T-helper 9 cell (primary cell): ENCODE measurements at places on chromosomes 3 and 15.

- DNase-seq, result no peak
Observed at GRCh38 chr3:158085358-158085757, 20.9 kb downstream of the SHOX2 start.

- DNase-seq, result no peak
Observed at GRCh38 chr3:39287216-39288164, 7.7 kb upstream of the CX3CR1 start.

GRCh38 chr3:9781978-9782603 lies 10.2 kb downstream of the TADA3 start:
- no peak for DNase-seq

DNA sequence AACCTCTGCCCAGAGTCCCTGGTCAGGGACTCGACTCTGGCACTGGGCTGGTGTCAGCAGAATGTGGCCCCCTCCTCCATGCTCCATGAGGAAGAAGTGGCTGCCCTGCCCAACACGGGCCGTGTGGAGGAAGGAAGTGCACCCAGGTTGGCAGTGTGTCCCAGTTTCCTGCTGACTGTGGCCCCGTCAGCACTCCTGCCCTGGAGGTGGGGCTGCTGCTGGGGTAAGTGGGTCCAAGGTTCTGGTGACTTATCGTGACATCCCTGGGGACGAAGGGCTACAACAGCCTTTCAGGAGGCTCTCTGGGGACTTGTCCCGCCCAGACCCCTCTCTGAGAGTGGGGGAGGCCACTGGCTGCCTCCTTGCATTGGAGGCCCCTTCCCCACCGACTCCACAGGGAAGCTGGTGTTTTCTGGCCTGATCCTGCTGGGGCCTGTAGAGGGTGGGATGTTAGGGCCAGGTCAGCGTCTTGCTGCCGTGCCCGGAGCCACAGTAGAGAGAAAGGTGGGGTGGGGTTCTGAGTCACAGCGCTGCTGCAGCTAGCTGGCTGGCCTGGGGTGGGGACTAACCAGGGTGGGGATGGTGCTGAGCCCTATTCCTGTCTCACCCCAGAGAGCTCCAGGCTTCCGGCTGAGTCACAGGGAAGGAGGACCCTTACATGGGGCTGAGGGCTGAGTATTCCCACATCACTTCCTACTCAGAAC lies 10.5 kb downstream of the SEMA4B start:
- no peak for DNase-seq

DNA sequence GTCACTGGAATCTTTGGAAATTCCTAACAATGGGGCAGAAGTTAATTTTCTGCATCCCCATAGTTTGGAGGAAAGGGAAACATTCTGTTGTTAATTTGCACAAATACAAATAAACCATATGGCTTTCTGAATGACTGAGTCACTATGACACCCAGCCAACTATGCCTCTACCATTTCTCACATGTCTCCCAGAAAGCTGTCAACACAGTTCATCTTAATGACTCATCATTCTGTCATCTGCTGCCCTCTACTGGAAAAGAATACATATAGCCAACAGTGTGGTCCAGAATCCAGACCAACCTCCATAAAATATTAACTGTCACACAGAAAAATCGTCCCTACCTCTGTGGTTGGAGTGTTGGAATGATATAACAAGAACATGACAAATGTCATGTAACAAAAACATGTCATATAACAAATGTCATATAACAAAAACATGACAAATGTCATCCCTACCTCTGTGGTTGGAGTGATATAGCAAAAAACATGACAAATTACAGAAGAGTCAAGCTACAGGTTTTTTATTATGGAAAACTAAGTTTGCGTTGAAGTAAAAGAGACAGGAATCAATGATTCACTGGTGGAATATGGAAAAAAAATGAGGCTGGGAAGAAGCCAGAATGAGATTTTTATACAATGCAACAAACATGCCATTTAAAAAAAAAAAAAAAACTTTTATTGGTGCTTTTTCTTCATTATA lies 47.7 kb upstream of the GYG1 start:
- DNase-seq, result no peak

GRCh38 chr3:117666812-117667211 lies 957.2 kb downstream of the TUSC7 start:
- no peak for DNase-seq
